NCI-H2107 (cell line): ENCODE measurements at places on chromosomes 4 and X.

GRCh38 chrX:46328133-46328532, 217.1 kb downstream of the ZNF674 start:
- DNase-seq = no peak

DNA sequence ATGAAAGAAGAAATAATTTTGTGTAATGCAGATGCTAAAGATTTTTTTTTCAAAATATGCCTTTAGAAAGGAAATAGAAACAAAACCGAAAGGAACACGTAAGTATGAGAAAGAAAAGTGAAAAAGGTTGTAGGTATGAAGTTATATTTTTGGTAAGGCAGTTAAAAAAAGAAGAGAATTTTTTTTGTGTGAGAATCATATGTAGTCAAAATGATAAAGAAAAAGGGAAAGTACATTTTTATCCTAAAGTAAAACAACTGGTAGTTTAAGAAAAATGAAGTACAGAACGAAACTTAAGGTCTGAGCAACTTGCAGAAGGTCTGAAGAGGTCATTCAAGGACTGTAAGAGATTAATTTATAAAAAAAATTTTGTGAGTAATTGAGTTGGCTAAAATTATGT, 164.0 kb upstream of the TRAM1L1 start:
- no peak for DNase-seq

GRCh38 chrX:2360731-2361130, 140.0 kb downstream of the DHRSX start:
- no peak for DNase-seq

DNA sequence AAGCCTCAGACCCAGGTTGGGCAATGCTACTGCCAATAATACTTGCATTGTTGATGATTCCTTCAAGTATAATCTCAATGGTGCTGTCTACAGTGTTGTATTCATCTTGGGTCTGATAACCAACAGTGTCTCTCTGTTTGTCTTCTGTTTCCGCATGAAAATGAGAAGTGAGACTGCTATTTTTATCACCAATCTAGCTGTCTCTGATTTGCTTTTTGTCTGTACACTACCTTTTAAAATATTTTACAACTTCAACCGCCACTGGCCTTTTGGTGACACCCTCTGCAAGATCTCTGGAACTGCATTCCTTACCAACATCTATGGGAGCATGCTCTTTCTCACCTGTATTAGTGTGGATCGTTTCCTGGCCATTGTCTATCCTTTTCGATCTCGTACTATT, 7.4 kb downstream of the LPAR4 start:
- no peak for DNase-seq

DNA sequence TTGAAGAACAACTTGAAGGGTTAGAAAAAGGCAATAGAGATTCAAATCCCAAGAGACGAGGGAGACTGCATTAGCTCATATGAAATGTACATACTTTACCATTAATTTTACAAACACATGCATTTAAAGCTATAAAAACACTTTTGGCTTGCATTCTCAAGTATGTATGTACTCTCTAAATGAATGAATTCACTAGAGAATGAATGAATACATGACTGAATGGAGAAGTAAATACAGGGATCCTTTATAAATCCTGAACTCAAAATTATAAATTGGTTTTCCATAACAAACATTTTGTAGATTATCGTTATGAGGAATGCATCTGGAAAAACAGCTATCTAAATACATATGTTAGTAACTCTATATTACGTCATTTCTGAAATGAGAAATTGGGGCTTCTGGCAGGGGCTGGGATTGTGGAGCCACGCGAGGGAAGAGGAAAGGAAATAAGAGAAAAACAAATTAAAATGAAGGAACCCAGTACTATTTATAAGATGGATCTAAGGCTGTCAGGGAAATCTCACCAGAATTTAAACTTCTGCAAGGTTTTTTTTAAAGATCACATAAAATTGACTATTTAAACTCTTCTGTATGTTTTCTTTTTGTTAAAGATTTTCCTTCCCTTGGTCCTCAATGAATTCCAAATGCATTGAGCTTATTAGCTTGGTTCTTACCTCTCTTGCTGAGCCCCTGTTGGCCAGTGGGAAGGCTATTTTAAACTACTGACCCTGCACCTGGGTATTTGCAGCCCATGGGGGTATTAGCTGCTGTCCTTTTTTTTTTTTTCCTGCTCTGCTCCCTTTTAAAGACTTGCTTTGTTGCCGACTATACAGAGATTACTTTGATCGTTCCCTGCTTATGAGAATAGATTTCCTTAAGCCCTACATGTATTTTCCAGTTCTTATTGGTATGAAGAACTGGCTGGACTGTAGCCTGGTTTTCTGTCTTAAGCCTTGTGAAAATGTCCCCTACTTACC, 207.8 kb downstream of the ADGRL3 start:
- no peak for DNase-seq

DNA sequence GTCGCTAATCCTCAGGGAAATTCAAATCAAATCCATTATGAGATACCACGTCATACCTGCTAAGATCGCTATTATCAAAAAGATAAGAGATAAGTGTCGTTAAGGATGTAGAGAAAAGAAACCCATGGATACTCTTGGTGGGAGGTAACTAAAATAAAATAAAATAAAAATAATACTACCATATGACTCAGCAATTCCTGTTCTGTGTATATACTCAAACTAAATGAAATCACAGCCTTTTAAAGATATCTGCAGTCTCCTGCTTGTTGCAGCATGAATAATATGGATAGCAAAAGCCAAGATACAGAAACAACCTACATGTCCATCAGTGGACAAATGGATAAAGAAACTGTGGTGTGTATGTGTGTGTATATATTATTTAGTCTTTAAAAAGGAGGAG, 105.8 kb upstream of the IL15 start:
- no peak for DNase-seq

- DNase-seq = no peak
Measured at GRCh38 chr4:116930329-116930728, 155.0 kb downstream of the TRAM1L1 start.

- no peak for DNase-seq
Measured at GRCh38 chr4:148162991-148163390, 279.2 kb downstream of the NR3C2 start.

- no peak for DNase-seq
Measured at GRCh38 chr4:189815404-189816192, 125.1 kb upstream of the FRG1 start.

DNA sequence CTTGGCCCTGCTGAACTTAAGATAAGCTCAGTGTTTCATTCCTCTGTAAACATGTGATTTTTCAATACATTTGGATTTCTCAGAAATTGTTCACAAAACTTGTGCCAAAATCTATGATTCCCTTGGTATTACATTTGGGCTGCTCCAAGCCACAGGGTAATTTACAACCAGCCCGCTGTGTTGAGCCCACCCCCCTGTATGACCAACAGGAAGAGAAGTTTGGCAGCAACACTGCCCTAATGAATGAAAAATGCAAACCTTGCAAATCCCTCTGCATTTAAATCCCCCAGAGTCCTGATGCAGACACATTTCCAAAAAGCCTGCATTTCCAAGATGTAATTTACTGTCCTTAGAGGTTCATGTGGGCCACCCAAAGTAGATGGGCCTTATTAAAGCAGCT, 34.1 kb upstream of the GAB1 start:
- DNase-seq = no peak

DNA sequence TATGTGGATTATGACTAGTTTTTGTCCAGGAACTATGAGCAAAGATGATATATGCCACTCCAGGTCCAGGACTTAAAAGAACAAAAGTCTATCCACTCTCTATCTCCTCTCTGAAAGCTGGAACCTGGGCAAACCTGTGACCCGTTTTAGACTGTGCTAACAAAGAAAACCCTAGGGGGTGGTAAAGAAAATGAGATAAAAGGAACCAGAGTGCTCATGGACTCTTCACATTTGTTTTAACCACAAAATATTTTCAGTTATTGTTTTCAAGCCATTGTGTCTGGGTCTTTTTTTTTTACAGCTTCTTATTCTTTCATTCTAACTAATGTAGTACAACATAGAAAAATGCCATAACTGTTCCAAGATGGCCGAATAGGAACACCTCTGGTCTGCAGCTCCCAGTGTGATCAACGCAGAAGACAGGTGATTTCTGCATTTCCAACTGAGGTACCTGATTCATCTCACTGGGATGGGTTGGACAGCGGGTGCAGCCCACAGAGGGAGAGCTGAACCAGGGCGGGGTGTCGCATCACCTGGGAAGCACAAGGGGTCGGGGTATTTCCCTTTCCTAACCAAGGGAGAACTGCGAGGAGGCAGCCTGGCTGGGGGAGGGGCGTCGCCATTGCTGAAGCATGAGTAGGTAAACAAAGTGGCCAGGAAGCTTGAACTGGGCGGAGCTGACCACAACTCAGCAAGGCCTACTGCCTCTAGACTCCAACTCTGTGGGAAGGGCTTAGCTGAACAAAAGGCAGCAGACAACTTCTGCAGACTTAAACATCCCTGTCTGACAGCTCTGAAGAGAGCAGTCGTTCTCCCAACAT, 45.1 kb downstream of the CHM start:
- no peak for DNase-seq

GRCh38 chr4:26840786-26841185, 19.9 kb upstream of the STIM2 start:
- no peak for DNase-seq

DNA sequence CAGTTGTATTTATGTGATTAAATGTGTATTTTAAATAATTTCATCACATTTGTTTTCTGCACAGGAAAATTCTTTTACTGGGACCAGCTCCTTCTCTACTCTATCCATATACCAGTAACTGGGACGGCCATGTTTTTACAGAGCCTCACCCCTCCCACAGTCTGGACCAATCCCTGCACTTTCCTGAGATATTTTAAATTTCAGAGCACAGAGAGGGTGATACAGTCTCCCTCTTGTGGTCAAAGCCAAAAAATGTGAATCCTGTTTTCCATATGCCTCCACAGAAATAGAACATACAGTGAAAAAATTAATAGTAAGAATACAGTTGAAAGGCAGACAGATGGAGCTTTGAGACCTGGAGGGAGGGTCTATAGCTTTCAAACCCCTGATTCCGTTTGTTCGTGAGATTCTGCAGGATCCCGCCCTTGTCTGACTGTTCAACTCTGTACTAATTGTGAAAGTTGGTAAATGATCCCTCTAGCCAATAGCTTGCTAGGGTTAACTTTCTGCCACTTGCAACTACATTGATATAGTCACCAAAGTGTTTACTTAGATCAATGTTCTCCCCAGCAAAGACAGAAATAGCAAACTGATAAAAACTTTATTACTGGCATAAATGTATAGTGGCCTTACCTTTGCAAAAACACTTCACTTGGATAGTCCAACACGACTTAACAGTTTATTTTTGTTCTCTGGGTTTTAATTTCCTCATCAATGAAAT, 172.2 kb downstream of the PPARGC1A start:
- no peak for DNase-seq

DNA sequence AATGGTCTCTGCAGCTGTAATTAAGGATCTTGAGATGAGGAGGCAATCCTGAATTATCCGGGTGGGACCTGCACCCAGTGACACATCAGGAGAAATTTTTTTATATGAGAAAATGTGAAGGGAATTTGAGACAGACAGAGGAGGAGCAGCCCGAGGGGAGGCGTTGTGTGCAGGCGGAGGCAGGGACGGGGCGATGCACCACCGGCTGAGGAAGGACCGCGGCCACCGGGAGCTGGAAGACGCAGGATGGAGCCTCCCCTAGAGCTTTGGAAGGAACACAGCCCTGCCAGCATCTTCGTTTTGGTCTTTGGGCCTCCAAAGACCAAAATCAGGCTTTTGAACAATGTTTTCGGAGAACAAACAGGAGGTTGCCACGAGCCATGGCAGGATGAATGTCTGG, 85.0 kb upstream of the ADRA2C start:
- DNase-seq = no peak

DNA sequence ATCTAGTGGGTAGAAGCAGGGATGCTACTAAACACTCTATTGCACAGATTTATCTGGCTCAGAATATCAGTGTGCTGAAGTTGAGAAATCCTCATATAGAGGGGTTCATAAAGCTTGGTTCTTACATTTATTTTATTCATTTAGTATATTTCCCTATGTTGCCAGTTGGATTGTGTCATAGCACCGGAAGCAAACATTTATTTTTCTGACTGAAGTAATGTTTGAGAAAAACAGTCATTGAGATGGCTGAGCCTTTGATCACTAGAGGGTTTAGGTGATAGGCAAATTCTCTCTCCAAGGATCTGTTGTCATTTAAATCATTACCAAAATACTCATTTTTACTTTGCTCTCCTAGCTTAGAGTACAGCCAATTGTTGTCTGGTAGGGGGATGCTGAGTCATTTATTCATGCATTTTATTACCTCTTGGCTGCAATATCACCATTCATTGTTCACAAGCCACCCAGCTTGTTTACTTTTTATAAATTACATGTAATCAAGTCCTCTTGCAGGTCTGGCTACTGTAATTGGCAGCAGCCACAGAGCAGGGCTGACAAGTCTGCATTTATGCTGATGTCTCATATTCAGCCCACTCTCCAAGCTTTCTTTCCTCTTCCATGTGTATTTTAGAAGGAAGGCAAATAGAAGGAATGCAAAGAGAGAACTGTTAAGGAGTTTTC, 15.2 kb downstream of the GAB1 start:
- no peak for DNase-seq

DNA sequence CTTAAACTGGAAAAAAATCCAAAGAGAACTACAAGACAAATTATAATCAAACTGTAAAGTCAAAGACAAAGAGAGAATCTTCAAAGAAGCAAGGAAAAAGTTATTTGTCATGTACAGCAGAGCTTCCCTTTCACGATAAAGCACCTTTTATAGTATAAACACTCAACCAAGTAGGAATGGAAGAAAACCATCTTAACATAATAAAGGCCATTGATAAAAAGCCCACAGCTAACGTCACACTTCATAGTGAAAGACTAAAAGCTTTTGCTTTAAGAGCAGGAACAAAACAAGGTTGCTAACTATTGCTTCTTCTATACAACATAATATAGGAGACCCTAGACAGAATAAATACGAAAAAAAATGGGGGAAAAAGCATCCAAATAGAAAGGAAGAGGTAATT, 595.7 kb upstream of the POU3F4 start:
- DNase-seq = no peak

- no peak for DNase-seq
Measured at GRCh38 chrX:53990171-53990570, 54.1 kb downstream of the PHF8 start.

GRCh38 chrX:28920153-28920943, 333.1 kb downstream of the IL1RAPL1 start:
- DNase-seq = peak; percentile 47

- DNase-seq = no peak
Measured at GRCh38 chr4:52914051-52914605, 52.0 kb downstream of the RASL11B start.

DNA sequence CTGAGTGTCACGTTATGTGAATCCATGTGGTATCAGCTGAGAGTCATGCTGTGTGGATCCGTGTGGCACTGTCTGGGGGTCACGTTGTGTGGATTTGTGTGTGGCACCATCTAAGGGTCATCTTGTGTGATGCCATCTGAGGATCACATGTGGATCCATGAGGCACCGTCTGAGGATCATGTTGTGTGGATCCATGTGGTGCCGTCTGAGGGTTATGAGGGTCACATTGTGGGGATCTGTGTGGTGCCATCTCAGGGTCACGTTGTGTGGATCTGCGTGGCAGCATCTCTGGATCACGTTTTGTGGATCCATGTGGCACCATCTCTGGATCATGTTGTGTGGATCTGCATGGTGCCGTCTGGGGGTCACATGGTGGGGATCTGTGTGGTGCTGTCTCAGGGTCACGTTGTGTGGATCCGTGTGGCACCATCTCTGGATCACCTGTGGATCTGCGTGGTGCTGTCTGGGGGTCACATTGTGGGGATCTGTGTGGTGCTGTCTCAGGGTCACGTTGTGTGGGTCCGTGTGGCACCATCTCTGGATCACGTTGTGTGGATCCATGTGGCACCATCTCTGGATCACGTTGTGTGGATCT, 6.9 kb downstream of the PDE6B start:
- no peak for DNase-seq

GRCh38 chrX:41145920-41146608, 60.8 kb downstream of the USP9X start:
- DNase-seq = no peak
